Stimulated activated CD8-positive, alpha-beta memory T cell treated with anti-CD3 and anti-CD28 coated beads, Interleukin-7, amount 100 ng/mL, for 1 hour (primary cell): ENCODE measurements at places on chromosomes 2 and 18.

DNA sequence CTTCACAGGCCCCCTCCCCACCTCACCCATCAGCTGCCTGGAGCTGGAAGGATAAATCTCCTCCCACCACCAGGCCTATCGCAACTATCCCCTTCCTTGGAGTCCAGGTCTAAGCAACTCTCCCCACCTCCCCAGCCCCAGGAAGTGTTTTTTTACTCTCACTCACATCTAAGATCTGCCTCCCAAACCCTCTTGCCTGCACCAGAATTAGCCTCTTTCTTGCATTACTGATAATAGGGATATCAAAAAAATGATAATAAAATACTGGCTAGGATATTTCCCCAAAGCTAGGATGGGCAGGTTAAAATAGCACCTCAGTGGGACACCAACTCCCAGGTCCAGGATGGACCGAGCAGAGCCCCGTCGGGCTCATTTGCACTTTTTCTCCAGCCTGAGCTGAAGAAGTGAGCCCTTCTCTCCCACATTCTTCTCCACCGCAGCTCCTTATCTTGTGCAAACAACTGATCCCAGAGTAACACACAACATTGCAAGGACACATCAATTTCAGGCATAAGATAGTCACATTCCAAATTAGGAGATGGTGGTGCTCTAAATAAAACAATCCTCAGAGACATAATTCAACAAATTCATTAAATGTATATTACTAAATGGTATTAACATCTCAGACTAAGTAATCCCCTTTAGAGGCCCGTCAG, 17.7 kb upstream of the CIB4 start:
- no peak for DNase-seq

DNA sequence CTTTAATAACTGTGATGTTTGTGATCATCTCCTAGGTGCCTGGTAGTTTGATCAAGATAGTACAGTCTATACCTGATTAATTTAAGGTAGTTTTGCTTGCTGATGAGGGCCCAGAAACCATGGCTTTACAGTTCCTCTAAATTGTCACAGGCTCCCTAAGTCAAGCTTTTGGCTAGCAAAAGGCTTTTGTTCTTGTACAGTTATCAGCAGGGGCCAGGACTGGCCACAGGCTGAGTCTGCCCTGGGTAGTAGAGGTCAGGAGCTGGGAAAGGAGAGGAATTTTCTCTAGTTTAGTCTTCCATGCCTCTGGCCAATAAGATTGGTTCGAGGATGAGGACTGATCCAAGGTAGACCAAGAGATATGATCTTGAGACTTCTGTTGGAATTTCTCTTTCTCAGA, 3.6 kb upstream of the BOD1L2 start:
- no peak for DNase-seq

DNA sequence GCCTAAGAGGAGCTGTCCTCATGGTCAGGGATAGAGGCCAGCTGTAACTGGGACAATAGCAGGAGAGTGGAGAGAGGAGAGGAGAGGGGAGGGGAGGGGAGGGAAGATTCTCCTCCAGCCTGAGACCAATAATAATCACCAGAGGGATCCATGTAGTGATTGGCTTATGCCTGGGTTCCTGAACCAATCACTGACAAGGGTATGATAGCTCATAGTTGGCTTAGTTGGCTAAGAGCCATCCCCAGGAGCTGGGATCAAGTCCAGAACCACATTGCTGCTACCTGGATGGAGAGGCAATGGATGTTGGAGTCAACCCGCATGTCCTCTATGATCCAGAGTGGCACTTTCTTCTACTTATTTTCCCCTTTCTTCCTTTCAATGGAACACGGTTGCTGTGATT, 7.7 kb upstream of the ST8SIA5 start:
- no peak for DNase-seq

DNA sequence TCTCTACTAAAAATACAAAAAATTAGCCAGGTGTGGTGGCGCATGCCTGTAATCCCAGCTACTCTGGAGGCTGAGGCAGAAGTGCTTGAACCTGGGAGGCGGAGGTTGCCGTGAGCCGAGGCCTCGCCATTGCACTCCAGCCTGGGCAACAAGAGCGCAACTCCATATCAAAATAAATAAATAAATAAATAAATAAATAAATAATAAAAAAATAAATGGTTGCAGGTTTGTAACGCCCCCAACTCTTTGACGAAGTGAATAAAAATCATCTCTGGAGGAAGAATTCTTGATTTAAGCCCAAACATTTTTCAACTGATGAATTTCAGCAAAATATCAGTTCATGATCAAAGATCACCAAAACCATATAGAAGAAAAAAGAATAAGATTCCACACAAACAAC, 13.3 kb upstream of the CNRIP1 start:
- no peak for DNase-seq

- DNase-seq: no peak
Measured at GRCh38 chr2:236548179-236548921, 21.3 kb upstream of the ACKR3 start.

DNA sequence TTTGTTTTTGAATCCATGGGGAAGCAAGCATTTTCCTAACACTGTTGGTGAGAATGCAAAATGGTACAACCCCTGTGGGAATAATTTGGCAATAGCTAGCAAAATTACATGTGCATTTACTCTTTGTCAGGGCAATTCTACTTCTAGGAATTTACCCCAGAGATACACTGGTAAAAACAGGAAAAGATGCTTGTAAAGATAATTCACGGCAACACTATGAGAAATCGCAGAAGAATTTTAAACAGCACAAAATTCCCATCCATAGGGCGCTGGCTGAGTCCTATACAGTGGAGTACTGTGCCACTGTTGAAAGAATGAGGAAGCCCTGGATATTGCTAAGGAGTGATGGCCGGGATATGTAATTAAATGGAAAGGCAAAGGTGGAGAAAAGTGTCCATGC, 75.8 kb downstream of the DGKD start:
- no peak for DNase-seq

GRCh38 chr2:238971318-238972145, 123.6 kb downstream of the TWIST2 start:
- no peak for DNase-seq
